ENCODE measurements at places on chromosomes 6 and 20. TPM values are rescaled to one million over a fixed set of nuclear protein-coding genes. Genes with fewer than 3 reads are reported as not detected.

The FHL5 gene
- total RNA-seq, result 23.7 TPM

The GPR63 gene
- total RNA-seq, result 0.71 TPM

The PNPLA1 gene
- total RNA-seq, result 0.27 TPM

The ANKRD66 gene
- total RNA-seq, result 4.0 TPM

The POPDC3 gene
- total RNA-seq, result 0.80 TPM

The COL10A1 gene
- total RNA-seq, result 0.24 TPM

The GID8 gene
- total RNA-seq, result 26.2 TPM

The TUBB2B gene
- 0.59 TPM for total RNA-seq

The PREX1 gene
- 78.2 TPM for total RNA-seq

The FAXC gene
- total RNA-seq, result 4.3 TPM

The C20orf144 gene
- total RNA-seq, result not detected

DNA sequence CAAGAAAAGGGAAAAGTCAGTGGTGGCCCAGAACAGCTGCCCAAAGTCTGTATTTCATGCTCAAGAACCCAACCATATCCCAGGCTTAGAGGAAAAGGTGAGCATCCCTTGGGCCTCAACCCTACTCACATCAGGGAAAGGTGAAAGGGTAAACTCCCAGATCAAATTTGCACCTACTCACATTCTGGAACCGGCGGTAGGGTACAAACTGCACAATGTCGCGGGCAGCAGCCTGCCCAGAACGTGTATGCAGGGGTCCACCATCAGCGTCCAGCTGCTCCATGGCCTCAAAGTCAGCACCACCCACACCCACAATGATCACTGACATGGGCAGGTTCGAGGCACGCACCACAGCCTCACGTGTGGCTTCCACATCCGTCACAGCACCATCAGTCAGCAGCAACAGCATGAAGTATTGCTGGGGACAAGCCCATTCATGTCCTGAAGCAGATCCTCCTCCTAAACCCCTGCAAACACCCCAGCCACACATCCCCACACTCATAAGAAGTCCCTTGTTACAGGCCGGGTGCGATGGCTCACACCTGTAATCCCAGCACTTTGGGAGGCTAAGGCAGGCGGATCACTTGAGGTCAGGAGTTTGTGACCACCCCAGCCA is 10.9 kb downstream of the SPAG4 start:
- DNase-seq, result no peak

- DNase-seq, result no peak
Measured at GRCh38 chr6:88141561-88142296, 24.4 kb downstream of the CNR1 start.

DNA sequence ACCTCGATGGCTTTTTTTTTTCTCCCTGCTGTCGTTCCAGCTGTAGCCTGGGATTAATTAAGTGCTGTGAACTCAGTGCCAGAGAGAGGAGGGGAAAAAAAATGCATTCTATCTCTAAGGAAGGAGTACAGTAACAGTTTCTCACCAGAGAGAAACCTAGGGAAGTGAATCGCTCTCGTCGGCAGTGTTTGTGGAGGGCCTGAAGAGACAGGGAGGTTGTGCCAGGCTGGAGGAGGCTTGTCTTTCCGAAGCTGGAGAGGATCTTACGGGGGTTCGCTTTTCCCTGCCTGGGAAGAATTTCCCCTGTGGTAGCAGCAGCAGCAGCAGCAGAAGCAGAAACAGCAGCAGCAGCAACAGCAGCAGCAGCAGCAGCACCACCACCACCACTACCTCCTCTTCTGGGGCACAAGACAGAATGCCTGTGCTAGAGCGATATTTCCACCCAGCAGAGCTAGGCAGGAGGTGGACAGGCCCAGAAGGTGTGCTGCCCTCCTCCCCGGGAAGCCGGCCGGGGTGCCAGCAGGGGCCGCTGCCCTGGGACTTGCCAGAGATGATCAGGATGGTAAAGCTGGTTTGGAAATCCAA is 186.5 kb downstream of the PDE7B start:
- no peak for DNase-seq

DNA sequence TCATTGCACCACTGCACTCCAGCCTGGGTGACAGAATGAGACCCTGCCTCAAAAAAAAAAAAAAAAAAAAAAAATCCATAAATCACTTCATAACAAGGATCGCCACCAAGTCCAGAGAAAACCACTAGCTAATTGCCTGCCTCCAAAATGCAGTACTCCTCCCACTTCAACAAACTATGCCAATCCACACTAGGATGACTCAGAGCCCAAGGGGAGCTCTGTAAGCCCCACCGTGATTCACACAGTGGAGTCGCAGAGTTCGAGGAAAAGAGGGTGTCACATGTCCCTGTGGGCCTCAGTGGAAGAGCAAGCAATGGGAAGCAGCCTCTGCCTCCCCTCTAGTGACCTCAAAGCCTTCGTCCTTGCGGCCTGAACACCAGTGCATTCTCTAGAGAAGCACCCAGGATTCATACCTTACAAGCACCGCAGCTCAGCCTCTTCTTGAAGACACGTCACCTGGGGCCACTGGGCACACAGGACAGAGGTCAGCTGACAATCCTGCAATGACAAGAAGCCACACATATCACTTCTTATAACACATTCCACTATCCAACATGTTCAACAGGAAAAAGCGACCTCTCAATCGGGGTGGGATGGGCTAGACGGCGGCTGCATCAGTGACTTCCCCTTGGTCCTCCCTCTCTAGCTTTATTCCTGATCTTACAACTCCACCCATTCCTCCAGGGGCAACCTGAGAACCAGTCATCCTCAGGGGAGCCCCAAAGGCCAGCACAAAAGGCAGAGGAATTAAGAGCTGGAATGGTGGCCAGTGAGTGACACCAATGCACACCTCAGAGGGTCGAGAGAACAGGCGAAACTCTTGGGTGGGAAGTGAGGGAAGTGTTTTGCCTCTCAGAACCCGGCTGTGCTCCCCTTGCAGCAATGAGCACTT is 8.9 kb downstream of the SNHG17 start:
- DNase-seq, result no peak

GRCh38 chr6:74273541-74273940 is 577.5 kb downstream of the CD109 start:
- DNase-seq, result no peak

GRCh38 chr20:21436205-21436604 is 38.9 kb upstream of the NKX2-4 start:
- no peak for DNase-seq

- DNase-seq, result no peak
Measured at GRCh38 chr6:139996253-139996834, 621.9 kb upstream of the CITED2 start.

DNA sequence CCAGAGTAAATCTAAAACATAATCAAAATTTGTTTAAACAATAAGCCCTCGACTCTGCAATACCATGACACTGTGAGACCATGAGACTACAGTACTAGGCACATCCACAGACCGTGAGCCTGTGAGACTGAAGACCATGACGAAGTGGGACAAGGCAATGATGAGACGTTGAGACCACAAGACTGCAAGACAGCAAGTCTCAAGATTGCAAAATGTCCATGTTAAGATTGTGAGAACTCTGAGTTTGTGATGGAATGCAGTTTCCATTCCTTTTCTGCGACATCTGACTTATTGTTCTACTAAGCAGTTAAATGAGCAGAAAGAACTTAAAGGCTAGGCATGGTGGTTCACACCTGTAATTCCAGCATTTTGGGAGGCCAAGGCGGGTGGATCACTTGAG is 102.1 kb upstream of the PHACTR1 start:
- DNase-seq, result no peak

DNA sequence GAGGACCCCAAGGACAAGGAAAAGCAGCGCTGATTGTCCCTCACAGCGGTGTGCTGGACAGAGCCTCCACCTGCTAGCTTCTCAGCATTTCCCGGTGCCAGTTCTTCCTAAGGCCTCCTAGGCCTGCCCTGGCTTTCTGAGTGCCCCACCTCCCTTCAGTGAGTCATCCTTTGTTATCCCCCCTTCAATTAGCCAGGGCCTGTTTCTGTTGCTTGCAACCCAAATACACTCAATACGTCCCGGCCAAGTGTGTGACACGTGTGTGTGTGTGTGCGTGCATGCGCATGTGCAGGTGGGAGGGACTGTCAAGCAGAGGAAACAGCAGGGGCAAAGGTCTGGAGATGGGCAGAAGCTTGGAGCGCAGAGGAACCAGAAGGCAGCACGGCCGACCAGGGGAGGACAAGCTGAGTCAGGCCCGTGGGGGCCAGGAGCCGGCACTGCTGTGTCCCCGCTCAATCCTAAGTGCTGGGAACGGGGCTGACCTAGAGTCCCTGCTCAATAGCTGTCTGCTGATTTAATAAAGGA is 159.8 kb downstream of the PREX1 start:
- DNase-seq, result no peak

GRCh38 chr6:16659466-16660156 is 101.6 kb downstream of the ATXN1 start:
- DNase-seq, result no peak

GRCh38 chr20:17662333-17663039 is 19.6 kb downstream of the RRBP1 start:
- DNase-seq, result no peak

DNA sequence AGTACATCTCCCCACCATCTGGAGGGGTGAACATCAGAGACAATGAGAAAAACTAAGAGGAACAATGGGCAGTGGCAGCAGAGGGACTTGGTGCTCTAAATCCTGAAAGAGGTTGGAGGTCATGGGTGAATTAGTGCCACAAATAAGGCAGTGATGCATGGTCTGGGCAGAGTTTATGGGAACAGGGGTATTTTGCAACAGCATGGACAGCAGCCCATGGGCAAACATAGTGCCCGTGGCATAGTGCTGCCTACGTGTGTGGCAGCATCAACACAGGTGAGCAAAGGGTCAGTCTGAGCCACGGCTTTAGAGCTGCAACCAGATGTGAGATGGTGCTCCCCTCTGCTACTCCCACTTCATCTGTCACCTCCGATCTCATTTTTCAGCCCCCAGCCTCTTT is 459.1 kb upstream of the CITED2 start:
- DNase-seq, result no peak

GRCh38 chr6:156910938-156911337 is 133.8 kb downstream of the ARID1B start:
- DNase-seq, result no peak

DNA sequence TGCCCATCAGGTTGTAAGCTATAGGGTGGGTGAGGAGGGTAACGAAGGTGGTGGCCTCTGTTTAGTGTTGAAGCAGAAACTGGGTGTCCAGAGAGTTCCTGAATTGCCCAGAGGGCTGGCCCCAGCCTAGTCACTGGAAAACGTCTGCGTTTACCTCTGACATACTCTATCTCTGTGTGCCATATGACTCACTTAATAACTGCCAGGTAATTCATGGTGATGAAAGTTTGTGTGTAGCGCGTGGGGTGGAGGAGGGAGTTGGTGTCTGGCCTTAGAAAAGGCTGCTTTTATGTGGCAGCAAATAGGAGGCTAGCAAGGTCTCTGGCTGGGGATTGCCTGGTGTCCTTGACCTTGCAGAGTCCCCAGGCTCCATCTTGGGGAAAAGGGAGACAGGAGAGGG is 47.3 kb downstream of the SLC35D3 start:
- DNase-seq, result no peak

GRCh38 chr6:81938014-81938856 is 185.8 kb upstream of the TENT5A start:
- DNase-seq, result no peak

GRCh38 chr6:129709196-129709768 is 695 bp downstream of the ARHGAP18 start:
- no peak for DNase-seq

DNA sequence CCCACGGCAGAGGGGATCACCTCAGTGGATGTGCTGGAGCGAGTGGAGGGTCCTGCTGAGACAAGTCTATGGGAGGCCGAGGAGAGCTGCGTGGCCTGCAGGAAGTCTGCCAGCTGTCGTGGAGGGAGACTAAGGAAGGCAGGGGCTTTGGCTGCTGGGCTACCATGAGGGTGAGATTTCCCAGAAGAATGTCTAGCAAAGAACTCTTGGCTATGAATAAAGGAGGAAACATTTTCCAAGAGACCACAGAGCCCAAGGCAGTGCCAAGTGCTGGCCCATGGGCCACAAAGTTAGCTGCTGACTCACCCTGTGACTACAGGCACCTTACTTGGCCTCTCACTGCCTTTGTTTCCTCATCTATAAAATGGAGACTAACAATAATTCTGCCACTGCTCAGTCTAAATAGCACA is 73.4 kb downstream of the PRDM1 start:
- DNase-seq, result no peak

DNA sequence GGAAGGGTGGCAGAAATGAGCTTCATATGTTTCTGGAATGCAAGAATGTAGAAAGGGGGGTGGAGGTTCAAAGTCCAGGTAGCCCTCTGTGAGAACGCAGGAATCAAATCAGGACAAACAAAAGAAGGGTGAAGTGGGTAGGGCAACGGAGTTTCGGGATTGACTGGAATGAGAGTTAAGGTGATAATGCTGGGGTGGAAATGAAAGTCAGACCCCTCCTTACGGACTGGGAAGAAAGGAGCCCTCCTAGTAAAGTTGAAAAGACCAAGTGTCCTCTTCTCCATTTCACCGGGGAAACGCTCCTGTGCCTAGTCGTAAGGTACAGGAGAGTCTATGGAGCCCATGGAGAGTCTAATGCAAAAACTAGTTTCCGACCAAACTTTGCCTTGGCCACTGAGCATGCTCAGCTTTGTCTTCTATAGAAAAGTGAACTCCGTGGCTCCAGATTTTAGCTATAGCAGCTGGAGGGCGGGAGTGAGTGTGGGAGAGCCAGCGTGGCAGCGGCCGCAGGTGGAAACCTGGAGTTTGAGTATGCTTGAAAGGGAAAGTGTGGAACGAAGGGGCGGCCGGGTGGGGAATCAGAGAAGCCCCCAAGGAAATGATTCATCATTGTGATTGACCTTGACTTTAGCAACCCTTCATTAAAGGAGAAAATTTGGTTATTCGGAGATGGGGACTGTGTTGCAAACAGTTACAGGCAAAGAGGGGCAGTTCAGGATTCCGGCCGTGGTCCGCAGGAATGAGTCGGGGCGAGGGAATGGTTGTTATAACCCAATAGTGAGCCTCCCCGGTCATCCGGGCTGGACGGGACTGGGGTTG is 1.3 kb upstream of the LRRC1 start:
- DNase-seq, result peak; percentile 72

Data from lower lobe of right lung (tissue), 2 donors.